ENCODE measurements at places on chromosomes 2 and 18.

- DNase-seq, result no peak
Measured at GRCh38 chr2:219225350-219225749, 4.1 kb downstream of the ATG9A start.

GRCh38 chr2:100658017-100658416 is 95.2 kb downstream of the PDCL3 start:
- no peak for DNase-seq

DNA sequence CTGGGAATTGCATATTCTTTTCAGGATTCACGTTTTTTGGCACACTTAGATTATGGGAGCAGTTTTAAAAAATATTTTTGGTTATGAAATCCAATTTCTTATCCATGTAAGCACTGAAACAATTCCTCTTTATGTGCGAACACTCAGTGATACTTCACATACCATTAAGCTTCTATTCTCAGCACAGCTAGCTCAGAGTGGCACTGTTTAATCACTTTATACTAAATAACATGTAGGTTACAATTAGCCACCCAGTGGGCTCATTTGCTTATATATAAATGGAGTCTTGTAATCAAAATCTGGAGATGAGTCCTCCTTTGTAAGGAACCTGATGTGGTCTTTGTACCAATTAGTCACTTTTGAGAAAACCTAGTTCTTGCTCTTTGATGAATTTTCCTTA is 11.3 kb upstream of the MC4R start:
- no peak for DNase-seq

GRCh38 chr2:38792751-38793150 is 14.7 kb downstream of the GEMIN6 start:
- DNase-seq, result no peak

GRCh38 chr2:30631051-30631671 is 176.1 kb downstream of the CAPN13 start:
- no peak for DNase-seq

- DNase-seq, result no peak
Measured at GRCh38 chr18:36469461-36469860, 171.9 kb downstream of the FHOD3 start.

DNA sequence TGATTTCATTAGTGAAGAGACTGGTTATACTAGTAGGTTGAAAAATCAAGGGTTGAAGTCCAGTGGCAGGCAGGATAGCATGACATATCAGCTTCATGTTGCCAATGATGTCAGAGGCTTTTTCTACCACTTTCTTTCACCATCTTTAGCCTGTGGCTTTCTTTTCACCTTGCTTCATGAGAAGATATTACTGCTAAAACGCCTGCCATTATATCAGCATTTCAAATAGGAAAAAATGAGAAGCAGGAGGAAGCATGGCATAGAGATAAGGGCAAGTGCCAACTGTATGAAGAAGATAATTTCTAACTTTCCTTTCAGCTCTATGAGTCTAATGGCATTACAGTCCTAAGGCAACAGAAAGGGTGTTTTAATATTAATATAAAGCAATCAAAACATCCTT is 270.2 kb upstream of the SYT4 start:
- DNase-seq, result no peak

GRCh38 chr2:168850846-168851245 is 39.4 kb downstream of the SPC25 start:
- no peak for DNase-seq

DNA sequence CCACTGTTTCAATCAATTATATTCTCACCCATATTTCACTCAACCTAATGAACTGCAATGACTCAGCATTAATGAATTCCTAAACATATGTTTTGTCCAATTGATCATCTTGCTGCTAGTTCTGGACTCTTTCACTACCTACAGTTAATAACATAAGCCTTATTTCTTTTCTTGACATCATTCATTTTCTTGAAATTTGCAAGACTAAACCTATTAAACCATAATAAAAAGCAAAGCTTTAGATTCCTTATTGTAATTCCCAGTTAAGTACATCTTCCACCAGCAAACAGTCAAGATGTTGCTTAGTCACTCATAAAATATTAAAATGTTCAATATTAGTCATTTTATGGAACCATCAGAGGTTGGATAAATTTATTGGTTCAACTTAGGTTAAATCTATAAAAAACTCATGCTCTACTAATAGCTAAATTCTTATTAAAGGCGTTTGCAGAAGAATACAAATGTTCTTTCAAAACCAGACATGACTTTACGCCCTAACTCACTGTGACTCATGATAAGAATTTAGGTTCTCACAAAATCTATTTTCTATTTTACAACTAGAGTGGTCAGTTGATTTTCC is 599.4 kb downstream of the RNF144A start:
- no peak for DNase-seq

- DNase-seq, result peak; percentile 66
Measured at GRCh38 chr2:79855264-79856006, 342.6 kb downstream of the CTNNA2 start.

DNA sequence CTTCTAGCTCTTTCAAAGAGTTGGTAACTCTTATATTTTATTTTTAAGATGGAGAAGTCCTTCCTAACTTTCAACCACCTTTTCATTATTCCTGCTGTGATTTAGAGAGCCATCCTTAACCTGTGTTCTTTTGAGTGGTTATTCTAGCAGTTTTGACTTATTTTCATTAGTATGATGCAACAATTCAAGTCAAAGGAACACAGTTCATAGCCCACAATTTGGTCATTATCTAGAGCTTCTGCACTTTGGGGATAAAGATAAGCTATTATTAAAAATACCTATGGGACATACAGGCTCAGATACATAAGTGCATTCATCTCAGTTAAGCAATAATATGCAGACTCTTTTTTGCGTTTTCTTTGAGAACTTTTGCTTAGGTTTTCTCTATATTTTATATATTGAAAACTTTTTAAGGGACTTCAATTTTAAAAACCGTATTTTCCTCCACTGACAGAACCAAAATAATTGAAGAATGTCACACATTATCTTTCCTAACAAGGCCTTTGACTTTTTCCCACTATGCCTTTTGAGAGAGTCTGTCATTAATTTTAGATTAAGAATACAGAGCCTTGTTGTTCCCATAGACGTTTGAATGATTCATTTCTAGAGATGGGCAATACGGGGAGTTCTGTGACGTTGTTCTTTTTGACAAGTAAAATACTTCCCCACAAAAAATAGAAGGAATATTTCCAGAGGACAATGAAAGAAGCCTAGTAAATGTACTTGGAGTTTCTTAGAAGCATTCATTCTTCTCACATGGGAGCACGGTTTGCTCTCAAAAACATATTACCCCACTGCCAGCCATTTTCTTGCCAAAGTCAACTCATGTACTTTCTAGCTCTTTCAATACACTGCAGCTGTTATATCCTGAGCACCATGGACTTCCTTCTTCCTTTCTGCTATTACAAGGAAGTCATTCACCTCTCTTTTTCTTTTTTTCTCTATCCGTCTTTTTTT is 42.9 kb upstream of the RASGRP3 start:
- peak; percentile 6 for DNase-seq

- DNase-seq, result no peak
Measured at GRCh38 chr2:221716426-221717303, 144.6 kb upstream of the EPHA4 start.

DNA sequence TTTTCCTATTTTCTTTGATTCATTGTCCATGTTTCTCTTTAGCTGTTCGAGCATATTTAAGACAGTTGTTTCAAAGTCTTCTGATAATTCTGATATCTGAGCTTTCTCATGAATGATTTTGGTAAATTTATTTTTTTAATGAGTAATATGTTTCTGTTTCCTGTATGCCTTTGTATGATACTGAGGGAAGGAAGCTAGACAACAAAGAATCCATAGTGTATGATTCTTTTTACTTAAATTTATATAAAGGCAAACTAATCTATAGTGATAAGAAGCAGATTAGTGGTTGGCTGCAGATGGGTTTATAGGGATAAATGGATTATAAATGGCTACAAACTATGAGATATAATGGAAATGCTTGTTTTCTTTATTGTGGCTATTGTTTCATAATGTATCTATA is 352.7 kb upstream of the CDH2 start:
- DNase-seq, result no peak

GRCh38 chr2:23445450-23445868 is 60.5 kb downstream of the KLHL29 start:
- DNase-seq, result no peak

- DNase-seq, result no peak
Measured at GRCh38 chr2:96087130-96087529, 29.2 kb downstream of the ADRA2B start.

- DNase-seq, result no peak
Measured at GRCh38 chr2:197453914-197454398, 604 bp downstream of the COQ10B start.

DNA sequence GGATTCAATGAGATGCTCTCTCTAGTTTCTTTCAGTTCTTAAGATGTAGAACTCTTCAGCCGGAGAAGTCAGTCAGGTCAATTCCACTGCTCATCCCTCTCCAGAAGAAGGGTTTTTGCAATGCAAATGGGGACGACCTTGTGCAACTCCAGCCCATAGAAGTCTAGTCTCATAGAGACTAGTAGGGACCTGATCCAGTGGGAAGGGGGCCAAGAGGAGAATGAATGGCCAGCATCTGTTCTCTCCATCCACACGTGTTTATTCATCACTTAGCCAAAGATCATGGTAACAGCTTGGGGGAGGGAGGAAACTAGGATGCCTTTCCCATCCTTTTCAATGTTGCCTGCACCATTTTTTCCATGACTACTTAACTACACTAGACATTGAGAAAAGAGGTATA is 120.2 kb downstream of the LAMA3 start:
- DNase-seq, result no peak

- DNase-seq, result peak; percentile 23
Measured at GRCh38 chr2:200585730-200586643, at the start of gene AOX1. Gene AOX1, plus strand, starts transcription at chr2:200586014. Its CDS starts 95 bp downstream, at chr2:200586109.

DNA sequence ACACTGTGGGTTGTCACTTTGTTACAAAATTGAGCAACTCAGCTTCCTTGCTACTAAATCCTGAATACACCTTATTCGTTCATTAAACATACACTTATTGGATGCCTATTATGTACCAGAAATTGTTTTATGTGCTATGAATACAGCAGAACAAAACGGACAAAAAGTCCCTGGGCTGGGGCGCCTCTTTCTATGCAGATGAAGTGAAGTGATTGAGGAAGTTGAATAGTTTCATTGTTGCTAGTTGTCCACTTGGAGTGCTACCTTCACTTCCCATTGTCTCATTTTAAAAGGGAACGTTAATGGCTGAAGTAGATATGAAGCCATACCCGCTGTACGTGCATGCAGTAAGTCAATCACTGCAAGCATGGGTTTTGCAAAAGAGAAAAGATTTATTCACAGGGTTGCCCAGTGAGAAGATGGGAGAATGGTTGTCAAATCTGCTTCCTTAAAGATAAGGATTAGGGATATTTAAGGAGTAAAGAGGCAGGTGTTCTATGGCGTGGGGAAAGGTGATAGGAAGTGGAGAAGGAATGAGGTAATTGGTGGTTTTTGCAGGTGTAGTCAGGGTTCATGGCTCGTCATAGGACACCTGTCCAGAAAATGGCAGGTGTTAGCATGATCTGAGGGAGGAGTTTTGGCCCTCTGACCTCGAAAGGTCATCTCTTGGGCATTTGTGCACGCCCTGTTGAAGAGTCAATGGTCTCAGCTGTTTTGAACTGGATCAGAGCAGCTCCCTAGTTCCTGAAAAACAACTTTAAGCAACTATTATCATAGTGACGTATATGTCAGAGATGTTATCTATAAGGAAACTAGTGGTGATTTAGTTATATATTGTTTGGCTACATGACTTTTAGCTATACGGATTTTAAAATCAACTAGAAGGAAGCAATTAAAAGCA is 23.5 kb downstream of the TRPM8 start:
- no peak for DNase-seq

DNA sequence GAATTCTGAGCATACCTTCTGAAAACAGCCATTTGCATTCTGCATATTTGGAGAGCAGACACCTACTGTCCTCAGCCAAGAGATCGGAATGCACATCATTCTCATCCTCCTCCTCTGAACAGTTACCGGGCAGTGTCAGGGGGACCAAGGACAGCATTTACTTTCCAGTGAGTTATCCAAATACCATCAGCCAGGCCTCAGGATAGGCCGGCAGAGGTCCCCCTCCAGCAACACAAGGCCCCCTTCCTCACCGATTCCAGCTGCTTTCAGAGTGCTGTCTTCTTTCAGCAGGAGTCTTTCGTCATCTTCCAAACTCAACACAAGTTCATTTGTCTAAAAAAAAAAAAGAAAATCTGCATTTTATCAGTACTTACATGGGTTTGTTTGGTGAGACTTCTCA is 55.3 kb downstream of the C2orf76 start:
- no peak for DNase-seq

Data from midbrain (tissue), 1 donor.